Stimulated activated CD4-positive, alpha-beta T cell treated with anti-CD3 and anti-CD28 coated beads, TNF-alpha, amount 100 ng/mL, for 48 hours (primary cell): ENCODE measurements at places on chromosomes 1 and 21.

- DNase-seq = no peak
Measured at GRCh38 chr1:104791030-104791429, 1041.3 kb downstream of the AMY1C start.

GRCh38 chr1:66396212-66396890 lies 137.6 kb upstream of the SGIP1 start:
- no peak for DNase-seq

DNA sequence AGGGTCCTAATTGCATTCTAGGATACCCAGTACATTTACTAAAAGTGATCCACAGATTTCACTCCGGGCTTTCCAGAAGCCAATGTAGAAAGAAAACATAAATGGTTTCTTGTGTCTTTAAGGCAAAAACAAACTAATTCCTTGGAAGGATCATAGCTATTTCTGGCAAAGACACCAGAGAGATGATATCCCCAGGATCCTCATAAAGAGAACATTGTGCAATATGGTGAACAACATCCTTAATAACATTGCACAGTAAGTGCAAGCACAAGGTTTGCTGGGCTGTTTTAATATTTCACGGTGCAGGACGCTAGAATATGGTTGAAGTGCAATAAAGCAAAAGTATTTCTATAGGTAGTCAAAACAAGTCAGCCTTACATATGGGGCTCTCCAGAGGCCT lies 83.0 kb downstream of the NTPCR start:
- DNase-seq = no peak

DNA sequence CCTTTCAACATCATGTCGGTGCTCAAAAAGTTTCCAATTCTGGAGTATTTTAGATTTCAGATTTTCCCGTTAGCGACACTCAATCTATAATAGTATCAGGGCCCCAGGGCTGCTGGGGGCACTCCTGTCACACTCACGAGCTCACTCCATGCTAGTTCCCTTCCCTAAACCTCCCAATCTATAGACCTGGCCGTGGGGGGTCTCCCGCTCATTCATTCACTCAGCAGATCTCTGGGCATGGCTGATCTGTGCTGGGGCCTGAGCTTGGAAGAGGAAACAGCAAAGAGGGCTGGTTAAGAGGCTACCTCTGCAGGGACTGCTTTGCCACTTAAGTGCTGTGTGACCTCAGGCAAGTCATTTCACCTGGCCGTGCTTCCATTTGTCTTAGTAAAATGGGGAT lies 46.8 kb upstream of the LAPTM5 start:
- no peak for DNase-seq

GRCh38 chr1:212121779-212122178 lies 86.2 kb downstream of the DTL start:
- DNase-seq = no peak

DNA sequence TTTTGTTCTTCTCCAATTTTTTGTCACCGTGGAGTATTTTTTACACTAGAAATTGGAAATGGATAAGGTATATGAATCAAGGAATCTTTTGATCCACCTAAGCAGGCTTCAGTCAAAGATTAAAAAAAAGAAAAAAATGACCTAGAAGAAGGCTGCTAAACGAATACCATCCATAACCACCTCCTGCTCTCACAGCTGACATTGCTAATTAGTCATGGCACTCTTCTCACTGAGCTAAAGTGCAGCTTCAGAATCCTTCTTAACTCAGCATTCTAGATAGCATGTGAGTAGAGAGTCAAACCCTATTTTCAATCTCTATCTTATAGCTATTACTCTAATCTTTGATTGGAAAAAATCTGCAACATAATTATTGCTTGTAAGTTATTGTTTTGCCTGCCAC lies 40.2 kb upstream of the ST6GALNAC5 start:
- no peak for DNase-seq

DNA sequence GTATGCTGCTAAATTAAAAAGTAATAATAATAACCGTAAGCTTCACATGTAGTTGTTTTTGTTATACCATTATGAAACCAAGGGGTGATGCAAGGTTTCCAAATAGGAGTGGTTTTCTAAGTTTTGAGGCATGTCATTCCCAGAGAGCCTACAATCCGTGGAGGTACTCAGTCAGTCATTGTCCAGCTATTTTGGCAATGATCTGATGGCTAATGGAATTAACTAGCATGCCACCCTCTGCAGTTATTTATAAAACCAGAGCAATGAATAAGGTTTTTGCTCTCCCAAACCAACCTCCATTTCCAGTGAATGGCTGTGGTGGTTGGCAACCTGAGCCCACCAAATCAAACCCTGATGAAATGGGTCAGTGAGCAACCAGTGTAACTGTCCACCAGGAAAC lies 106.4 kb downstream of the TBX15 start:
- no peak for DNase-seq

DNA sequence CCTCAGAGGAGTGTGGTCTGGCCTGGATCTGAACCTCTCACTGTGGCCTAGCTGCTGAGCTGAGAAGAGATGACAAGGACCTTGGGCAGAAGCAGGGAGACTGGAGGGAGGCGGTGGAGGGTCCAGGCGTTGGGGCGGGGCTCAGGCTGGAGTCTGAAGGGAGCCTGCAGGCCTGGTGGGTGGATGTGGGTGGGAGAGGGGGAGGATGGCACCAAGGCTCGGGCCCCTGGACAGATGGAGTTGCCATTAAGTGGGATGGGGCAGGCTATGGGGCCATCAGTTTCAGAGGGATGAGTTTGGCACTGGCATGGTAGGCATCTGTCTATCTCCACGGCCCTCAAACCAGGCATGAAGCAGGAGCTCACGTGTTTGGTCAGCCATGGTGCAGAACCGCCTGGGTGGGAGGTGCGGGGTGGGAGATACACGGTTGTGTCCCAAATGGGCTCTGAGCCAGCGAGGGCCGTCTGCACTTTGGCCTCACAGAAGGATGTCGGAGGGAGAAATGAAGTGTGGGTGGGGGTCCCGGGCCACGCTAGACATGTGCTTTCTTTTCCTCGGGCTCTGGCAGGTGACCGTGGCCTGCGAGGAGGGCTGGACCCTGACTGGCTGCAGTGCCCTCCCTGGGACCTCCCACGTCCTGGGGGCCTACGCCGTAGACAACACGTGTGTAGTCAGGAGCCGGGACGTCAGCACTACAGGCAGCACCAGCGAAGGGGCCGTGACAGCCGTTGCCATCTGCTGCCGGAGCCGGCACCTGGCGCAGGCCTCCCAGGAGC lies 23.6 kb downstream of the PCSK9 start:
- no peak for DNase-seq

DNA sequence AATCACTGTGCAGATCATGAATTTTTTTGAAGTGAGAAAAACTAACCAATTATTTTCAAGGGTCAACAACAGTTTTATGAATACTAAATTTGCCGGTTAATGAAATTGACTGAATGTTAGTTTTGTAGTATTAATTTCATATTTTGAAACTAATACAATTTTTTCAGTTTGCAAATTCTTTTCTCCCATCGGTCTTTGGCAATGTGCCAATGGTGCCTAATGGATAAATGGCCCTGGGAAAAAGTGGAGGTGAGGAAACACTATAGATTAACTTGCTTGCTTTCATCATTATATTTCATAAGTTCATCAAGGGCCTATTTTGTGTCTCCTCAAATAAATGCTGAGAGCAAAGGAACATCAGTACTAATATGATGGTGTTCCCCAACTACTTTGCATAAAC lies 4.1 kb downstream of the C1orf141 start:
- DNase-seq = no peak

- DNase-seq = no peak
Measured at GRCh38 chr1:114896795-114897194, 42.1 kb downstream of the SYCP1 start.

- no peak for DNase-seq
Measured at GRCh38 chr1:159005676-159006075, 4.0 kb upstream of the IFI16 start.

DNA sequence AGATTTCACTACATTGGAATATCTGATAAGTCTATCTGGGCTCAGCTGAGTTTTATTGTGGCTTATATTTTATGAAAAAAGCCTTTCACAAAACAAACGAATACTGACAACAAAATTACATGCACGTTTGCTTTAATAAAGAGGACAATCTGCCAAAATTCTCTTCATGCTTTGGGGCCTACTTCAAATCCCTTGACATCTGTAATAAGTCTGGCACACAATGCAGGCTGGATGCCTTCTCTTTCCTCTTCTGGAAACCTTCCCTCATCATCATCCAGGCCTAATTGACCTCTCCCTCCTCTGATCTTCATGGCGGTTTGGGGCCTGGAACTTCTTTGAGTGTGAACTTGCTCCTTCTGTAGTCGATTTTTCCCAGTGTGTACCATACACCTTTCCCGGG lies 70.3 kb downstream of the MAP10 start:
- no peak for DNase-seq

GRCh38 chr1:147515045-147515869 lies 26.0 kb upstream of the BCL9 start:
- DNase-seq = no peak

- DNase-seq = no peak
Measured at GRCh38 chr1:173202424-173203145, 4.5 kb downstream of the TNFSF4 start.

DNA sequence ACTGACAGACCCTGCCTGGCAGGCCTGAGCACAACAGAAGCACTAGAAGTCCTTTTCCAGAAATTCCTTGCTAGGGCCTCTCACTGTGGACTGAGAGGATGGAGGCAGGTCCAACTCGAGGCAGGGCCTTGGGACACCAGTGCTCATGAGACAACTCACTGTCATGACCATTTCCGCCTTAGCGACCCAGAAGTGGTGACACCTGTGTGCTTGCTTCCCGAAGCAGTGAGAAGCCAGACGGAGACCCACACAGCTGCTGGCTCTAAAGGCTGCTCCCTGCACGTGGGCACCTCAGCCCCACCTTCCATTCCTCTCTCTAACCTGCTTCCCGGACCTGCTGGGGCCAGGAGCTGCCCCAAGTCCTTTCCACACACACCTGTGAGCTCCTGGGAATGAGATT lies 33.0 kb downstream of the KCNC4 start:
- no peak for DNase-seq

DNA sequence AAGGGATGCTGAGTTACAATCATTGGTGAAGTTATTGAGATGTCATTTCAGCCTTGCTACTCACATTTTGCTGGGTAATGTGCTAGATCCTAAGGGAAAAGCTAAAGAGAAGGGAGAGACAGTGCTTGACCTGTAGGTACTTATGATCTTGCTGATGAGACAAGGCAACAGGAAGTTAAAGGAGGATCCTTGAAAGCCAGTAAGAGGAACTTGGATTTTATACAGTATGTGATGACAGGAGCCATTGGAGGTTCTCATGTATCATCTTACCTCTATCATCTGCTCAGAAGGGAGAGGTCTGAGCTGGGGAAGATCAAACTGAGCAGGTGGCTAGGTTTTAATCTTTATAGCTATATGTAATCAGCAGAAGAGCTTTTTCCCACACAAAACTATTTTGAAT lies 6.3 kb downstream of the APOBEC4 start:
- no peak for DNase-seq

DNA sequence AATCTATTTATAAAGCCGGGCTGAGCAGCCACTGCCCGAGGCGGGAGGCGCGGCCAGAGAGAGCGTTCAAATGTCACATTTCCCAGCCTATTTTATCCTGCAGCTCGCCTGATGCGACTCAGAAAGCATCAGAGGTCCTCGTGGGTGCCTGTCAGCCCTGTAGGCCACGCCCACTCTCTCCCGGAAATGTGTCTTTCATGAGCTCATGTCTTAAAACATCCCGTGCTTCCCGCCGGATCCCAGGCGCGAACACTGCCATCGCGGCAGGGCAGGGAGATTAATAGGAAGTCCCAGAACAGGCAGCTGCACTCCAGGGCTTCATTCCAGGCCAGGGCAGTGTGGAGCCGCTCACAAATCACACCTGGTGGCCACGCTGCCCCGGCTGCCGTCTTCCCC lies 117.5 kb downstream of the PRDM16 start:
- no peak for DNase-seq

DNA sequence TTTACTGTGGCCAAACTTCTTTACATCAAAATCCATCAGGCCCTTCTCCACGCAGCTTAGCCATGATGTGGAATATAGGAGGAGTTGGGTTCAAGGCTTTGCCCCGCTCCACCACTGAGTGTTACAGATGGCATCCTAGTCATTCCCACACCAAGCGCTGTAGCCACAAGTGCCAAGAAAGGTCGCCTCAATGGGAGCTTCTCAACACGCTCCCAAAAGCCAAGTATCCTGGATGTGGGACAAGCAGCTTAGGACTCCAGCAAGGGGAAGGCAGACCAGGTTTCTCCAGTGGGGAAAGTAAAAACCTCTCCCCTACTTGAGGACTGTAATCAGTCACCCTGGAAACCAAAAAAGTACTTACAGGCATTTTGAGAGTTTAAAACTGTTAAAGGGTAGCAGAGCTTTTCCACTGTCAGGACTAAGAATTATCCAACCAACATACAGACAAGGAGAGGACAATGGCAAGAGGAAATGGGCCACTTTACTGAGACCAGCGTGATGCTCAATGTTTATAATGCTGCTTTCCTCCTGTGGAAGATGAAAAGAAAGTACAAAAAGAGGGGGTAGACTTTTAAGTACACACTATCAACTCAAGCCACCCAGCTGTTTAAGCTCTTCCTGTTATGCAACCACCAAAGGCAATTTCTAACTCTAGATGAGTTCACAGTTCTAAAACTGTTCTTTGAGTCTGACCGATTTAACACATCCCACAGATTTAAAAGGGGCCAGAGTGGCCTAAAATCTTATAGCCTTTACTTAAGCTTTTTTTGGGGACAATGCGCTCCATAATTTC lies 120.7 kb upstream of the KRTAP19-8 start:
- no peak for DNase-seq

DNA sequence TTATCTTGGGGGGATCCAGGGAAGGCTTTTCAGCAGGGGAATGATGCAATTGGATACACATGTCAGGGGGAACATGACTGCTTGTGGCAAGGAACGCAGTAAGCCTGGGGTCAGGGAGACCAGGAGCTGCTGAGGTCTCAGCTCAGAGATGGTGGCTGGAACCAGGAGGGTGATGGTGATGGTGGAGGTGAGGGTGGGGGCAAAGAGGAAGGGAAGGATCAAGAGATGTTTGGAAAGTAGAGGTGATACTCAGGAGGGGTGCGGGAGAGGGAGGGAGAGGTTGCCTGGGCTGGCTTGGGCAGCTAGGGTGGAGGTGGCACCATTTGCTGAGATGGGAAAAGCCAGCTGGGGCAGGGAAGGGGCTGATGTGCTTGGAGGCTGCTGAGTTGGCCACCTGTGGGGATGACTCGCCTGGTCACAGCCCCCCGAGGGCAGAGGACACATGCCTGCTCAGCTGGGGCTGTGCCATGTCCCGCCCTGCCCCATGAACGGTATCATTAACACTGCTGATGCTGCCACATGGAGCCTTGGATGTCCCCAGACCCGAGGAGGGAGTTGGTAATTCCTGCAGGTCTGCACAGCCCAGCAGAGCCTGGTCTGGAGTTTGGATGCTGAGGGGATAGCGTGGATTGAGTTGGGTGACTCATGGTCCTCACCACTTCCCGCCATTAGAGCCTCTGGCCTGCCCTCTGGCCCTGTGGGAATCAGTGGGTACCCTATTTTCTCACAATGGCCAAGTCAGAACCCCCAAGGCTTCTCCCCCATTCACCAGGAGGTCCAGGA lies 6.3 kb upstream of the PADI1 start:
- no peak for DNase-seq

- no peak for DNase-seq
Measured at GRCh38 chr1:45608175-45609156, 15.4 kb downstream of the CCDC17 start.
